ENCODE measurements at places on chromosomes 3 and 15.

- no peak for DNase-seq
Observed at GRCh38 chr3:29466442-29466841, 185.6 kb downstream of the RBMS3 start.

DNA sequence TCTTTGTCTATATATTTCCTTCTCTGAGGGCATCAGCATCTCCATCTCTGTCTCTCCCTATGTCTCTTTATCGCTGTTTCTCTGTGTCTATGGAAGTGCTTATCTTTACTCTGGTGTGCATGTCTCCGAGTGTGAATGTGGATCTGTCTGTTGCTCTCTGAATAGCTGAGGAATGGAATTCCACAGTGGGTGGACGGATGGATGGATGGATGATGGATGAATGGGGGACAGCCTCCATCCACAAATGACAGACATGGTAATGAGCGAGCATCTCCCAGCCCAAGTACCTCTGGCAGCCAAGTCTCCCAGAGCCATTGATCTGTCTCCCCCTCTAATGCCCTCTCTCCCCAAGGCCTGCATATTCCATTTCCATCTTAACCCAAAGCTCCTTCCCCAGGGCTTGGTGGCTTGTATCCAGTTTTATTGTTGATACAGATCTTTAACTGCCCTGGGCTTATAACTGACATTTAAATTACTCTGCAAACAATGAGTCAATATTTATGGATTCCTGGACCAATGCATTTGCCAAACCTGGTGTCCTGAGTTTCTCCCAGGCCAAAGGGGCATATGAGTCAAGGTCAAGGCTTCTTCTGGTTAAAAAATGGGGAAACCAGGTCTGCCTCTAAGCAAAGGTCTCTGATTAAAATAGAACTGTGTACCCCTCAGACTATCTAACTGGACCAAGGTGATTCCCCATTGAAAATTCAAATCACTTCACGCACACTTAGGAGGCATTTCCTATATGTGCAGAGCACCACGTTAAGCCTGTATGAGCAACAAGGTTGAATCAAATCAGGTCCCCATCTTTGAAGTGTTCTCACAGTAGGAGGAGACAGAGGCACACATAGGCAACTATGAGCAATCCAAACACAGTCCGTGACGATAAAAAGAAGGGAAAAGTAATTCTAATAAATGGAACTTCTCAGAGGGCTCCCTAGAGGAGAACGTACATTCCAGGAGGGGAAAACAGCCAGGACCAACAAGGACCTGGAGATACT is 109.9 kb downstream of the TLE3 start:
- DNase-seq = no peak

DNA sequence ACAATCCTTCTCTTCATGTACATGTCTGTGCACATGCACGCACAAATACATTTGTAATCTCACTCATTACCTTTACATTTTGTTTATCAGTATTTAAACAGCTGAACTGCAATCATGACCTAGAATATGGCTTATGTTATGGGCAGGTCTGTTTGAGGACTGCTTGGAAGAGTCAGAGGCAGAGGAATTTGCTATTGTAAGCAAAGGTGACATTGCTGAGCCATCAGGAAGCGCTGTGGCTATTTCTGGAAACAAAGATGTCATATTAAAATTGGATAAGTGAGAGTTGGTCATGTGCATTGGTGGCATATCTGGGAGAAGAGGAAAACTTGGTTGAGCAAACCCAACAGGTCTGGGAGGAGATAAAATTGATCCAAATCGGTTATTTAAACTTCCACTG is 41.6 kb downstream of the USF3 start:
- no peak for DNase-seq

GRCh38 chr3:136667081-136667480 is 85.1 kb downstream of the STAG1 start:
- no peak for DNase-seq

DNA sequence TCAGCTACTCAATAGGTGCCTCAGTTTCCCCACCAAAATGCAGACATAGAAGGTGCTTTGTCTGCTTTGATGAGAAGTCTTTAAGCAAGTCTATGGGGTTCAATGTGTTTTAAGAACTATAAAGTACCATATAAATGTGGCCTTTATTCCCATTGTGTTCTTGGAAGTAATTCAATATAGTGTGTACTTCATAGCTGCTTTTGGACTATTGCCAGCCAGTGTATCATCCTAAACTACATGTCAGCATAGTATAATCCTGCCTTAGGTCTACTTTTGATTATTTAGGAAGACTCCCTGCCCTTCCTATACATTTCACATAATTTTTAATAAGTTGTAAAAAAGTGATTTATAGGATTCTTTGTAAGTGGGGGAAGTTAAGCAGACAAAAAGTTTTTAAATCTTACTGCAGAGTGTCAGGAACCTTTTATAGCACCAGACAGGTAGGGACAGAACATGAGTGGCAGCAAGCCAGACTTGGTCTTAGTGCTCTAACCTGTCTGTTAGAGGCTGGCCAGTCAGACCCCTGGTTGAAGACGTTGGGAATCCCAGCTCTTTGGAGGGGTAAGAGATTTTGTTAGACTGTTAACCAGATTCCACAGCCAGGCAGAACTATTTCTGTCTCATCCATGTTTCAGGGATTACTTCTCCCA is 48.4 kb downstream of the MLH1 start:
- no peak for DNase-seq

DNA sequence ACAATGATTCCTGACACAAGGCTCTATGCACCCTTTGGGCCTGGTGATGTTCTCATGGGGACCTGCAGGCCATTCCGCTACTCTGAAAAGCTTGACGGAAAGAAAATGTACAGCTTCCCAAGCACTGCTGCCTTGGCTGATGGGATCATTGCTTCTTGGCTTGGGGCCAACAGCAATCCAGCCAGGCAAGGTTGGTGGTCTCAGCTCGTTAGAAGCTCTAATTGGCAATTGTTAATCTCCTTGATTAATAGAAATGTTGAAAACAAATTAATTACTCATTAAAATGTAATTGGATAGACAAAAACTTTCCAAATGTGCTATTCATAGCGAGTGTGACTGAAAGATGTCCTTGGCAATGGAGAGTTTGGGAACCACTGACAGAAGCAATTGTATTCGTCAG is 16.3 kb upstream of the MYZAP start:
- DNase-seq = no peak

DNA sequence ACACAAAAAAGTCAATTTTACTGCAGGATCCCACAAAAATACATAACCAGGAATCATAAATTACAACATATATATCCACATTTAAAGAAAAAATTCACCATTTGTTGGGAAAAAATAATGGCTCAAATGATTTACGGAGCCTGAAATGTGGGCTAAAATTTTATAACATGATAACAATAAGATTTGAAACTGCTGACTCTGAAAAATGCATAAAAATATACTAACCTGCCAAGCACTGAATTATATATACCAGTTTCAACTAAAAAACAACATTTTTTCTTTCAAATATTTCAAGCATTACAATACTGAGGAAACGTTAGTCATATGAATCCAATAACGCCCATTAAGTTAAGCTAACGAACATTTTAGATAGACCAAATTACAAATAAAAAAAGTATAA is 12.2 kb upstream of the MYO5C start:
- no peak for DNase-seq

- no peak for DNase-seq
Observed at GRCh38 chr3:178404961-178405360, 131.3 kb upstream of the KCNMB2 start.

- DNase-seq = no peak
Observed at GRCh38 chr3:53081318-53081717, 35.4 kb upstream of the SFMBT1 start.

DNA sequence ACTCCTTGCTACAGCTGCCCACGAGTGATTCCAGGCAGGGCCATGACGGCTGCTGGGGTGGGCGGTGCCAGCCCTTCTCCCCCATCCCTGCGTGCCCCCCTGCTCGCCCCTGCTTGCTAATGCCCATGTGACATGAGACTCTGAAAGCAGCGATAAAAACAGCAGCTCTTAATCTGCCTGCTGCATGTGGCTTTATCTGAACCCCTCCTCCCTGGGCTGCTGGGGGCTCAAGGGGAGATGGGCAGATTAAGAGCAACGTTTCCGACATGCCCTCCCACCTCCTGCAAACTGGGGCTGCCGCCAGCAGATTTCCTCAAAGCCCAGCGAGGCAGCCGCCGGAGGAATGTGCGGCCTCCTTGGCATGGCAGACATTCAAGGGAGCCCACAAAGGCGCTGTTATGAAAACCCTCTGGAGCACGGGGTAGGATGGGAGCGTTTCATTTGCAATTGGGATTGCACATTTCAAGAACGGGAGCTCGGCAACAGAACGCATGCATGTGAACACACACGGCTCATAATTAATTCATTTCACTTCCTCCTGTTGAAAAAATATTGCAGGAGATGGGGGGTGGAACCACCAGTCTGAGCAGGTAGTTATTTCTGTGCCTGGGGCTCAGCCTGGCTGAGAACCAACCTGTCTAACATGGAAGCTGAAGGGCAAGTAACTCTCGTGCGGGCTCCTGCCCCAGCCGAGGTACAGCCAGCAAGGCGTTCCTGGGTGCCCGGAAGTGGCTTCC is 504.2 kb upstream of the PROK2 start:
- DNase-seq = no peak

DNA sequence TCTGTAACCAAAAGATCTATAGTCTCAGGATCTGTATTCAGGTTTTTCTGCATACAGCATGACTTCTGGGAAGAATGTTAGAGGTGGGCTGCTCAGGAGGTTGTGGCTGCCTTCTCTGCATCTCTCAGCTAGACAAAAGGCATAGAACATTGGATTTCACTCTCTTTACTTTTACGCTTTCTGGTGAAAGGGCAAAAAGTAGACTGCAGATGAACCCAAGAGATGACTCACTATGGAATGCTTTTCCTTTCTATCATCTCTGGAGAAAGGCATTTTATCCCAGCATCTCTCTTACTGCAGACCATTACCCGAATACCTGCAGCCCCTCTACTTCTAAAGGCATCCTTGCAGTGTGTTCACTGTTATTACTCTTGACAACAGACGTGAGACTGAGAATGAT is 222.2 kb downstream of the WNT5A start:
- DNase-seq = no peak

DNA sequence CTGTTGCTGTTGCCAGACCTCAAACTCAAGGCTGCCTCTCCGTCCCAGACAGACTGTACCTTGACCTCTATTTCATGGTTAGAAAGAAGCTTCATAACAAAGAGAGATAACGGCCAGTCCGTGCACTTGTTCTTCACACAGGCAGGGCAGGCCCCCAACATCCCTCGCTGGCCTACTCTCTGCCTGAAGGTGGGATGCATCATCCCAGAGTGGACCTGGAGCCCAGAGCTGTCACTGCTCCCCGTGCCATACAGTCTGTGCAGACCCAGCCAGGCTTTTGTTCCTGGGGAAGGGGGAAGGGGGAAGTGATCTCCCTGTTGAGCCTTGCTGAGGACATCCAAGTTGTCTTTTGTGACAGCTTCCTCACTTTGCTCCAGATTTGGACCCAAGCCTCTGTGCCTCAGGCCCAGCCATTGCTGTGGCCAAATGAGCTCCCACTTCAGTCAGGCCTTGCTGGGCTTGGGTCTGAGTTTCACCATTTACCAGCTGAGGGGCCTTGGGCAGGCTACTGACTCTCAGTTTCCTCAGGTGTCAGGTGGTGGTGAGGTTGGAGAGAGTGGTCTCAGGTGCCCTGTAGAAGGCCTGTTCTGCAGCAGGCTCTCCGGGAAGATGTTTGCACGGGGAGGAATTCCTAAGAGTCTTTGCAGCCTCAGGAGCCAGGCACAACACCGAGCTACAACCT is 141.6 kb downstream of the DNAJB8 start:
- DNase-seq = no peak

DNA sequence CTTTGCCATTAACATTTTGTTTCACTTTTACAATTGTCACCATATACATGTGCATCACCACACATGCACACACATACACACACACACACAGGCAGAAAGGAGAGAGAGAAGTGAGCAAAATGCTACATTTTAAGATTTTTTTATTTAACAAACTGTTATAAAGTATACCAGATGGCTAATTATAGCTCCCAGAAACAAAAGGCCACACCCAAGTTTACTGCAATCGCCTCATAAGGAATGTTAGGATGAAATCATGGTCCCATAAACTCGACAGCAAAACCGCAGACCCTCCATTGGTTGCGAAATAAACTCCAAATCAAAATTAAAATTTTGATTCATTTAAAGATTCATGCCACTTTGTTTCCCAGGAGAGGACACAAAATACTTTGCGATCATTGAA is 16.1 kb upstream of the C15orf61 start:
- DNase-seq = no peak

GRCh38 chr3:11604139-11604892 is 39.4 kb downstream of the VGLL4 start:
- DNase-seq = no peak

- no peak for DNase-seq
Observed at GRCh38 chr3:120928991-120929390, 21.0 kb downstream of the STXBP5L start.

DNA sequence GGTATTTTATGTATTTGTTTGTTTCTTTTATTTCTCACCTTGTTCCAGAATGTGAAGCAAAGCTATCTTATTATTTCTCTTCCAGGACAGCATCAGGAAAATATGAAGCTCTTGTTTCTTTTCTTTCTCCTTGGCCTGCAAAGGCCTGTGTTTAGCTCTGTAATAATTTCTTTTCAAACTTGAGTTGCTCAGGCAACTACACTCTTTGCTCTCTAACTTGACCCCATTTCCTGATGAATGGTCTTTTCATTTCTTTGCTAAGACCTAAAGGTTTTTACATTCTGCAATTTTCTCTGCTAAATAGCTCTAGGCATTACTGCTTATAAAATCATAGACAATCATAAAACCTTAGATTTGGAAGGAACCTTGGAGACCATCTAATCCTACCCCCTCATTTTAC is 26.2 kb upstream of the ZNF770 start:
- no peak for DNase-seq

GRCh38 chr3:42306499-42306898 is 40.5 kb upstream of the CCK start:
- DNase-seq = no peak

- peak; percentile 95 for DNase-seq
Observed at GRCh38 chr15:44536302-44536961, 515 bp upstream of the EIF3J start.

- no peak for DNase-seq
Observed at GRCh38 chr3:62376906-62377877, 3.8 kb upstream of the FEZF2 start.

GRCh38 chr3:135214400-135214799 is 419.3 kb downstream of the EPHB1 start:
- no peak for DNase-seq

GRCh38 chr3:144770915-144771351 is 799.3 kb downstream of the DIPK2A start:
- DNase-seq = no peak

- DNase-seq = no peak
Observed at GRCh38 chr3:132231633-132232032, 85.6 kb upstream of the ACP3 start.

GRCh38 chr3:70990723-70991122 is 592.8 kb downstream of the FOXP1 start:
- DNase-seq = no peak

Measured in SW 1271 (cell line).